ENCODE measurements at places on chromosomes 2 and 18.

DNA sequence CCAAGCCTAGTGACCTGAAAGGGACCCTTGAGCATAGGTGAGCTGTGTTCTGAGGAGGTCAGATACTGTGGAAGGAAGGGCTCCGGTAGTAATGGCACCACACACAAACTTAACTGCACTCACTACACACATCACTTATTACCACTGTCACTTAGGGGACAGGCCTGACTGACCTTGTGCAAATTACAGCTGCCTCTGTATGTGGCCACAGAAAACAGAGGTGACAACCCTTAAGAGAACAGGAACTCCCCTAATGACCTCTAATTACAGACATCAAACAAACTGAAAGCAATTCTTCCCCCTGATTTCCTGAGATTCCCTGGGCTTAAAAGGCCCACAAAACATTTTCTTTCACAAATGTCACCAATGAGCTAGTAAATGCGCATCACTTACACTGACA is 360.6 kb downstream of the RND3 start:
- no peak for DNase-seq

DNA sequence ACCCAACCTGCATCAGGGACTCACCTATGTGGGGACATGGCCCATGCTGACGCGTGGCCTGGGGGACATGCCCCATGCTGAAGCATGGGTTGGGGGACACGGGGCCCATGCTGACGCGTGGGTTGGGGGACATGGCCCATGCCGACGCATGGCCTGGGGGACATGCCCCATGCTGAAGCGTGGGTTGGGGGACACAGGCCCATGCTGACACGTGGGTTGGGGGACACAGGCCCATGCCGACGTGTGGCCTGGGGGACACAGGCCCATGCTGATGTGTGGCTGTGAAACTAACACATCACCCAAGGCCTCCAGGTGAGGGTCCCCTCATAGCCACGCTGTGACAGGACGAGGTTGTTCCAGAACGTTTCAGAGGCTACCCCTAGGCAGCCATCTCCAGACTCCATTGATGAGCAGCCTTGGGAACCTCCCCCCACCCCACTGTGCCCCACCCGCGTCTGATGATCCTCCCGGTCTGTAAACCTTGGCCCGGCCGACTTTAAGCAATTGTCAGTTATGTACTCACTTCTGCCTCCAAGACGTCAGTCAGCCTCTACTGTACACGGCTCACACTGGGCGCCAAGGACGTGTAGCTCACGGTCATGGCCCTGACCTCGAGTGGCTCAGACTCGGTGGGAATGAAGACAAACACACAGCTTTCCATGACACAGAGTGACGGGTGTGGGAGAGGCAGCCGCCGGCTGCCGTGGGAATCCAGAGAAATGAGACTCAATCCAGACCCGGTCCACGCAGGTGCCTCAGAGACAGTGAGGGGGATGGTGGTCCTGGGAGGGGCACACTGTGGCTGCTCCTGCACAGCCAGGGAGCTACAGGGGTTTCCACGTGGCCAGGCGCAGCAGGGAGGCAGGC is 50.2 kb upstream of the SLC66A3 start:
- DNase-seq: no peak

- DNase-seq: no peak
Observed at GRCh38 chr2:219918254-219918653, 290.8 kb downstream of the SLC4A3 start.

DNA sequence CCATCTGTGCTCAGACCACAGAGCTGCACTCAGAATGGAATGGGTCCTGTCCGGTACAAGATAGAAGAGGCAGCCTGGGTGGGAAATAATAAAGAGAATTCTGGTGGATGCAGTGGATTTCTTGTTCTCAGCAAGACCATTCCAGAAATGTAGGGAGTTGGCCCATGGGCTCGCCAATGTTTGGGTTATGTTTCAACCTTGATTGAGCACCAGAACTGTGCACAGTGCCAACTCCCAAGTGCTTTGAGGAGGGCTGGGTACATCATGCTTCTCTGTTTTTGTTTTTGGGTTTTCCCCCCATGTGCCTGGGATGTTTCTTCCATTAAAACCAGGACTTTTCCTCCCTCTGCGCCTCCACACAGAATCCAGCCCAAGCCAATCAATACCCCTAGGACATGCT is 304.1 kb downstream of the TNS1 start:
- no peak for DNase-seq

- no peak for DNase-seq
Observed at GRCh38 chr2:28510184-28510583, 14.3 kb downstream of the PLB1 start.

DNA sequence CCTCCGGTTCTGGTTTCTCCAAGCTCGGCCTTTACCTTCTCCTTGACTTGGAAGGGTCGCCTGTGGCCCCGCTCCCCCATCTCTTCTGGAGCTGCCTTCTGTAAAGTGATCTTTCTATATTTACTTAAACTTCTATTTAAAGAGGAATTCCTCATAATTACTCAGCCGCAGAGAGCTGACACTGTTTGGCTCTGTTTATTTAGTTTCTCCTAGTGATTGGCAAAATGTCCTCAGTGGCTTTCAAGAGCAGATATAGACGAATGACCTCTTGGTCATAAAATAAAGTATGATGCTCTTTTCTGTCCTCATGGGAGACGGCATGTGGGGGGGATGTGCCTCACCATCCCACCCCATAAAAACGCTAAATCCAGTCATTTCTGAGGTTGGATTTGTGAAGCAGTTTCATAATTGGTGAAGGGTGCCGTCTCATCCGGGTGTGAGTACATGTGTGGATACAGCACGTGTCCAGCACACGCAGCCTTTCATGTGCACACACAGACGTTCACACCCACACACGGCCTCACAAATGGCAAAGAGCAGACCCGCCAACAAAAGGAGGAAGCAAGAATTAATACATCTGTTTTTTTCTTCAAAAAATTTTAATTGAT is 43.4 kb upstream of the SMAD7 start:
- DNase-seq: no peak

DNA sequence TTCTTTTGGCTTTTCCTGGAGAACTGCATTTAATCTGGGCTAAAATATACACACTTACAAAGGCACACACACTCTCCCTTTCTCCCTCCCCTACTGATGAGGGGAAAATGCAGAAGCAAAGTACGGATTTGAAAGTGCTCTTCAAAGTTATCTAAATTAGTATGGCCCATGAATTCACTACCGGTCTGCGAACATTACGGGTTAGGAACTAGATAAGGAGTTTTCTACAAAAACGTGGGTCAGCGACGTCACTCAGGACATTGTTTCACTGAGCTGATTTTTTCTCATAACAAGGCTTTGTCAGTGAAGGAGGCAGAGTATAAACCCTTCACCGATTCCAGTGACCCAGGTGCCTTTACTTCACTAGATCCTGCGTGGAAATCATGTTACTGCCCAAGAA is 47.3 kb downstream of the COA5 start:
- no peak for DNase-seq

DNA sequence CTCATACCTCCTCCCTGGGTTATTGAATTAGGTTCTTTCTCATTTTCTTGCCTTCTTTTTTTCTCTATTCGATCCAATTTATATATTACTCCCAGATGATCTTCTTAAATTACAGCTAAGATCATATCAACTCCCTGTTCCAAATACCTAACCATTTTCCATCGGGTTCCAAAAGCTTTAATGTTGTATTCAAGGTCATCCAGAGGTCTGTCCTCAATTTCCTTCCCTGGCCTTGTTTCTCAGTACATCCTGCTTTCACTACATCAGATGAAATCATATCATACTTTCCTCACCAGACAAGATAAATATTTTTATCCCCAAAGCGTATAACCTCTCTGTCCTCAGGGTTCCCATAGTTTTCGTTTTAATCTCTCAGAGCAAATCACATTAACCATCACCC is 36.3 kb upstream of the GREB1L start:
- DNase-seq: no peak

DNA sequence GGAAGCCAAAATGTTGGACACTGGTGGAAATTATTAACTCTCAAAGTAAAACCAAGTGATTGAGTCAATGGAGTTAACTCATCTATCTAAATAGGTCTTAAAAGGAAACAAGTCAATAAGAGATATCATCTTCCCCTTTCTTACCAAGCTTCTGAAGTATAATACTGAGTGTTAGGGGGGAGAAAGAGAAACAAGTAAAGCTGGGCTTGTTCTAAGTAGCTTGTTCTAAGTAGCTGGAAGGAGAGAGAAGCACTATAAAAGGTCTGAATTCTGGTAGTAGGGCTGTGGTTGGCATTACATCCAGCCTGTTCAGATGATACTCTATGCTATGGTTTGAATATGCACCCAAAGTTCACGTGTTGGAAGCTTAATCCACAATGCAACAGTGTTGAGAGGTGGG is 26.8 kb downstream of the YES1 start:
- no peak for DNase-seq

DNA sequence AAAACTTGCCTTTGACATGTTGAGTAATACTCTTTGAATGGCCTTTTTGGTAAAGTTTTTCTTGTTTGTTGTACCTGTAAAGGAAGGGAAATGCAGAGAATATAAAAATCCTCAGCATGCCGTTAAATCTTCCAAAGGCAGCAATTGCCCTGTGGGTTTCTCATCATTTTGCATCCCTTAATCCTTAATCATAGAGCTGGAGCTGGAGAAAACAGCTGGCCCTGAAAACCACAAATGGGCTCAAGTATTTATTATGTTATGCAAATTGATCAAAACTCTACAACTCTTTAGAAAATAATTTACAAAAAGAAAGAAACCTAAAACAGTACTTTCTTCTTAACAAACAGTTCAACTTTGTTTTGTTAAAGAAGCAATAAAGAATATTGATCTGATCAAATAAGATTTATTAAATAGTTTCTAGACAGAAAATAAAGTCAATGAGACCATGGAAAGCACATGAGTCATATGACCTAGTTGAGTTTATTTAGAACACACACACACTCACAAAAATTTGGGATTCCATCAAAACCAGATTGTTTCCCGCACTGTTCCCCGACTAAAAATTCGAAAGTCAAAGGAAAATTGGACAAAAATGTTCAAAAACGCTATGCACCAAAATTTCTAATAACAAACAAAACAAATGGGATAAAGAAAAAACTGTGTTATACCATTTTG is 309.0 kb downstream of the GULP1 start:
- no peak for DNase-seq

DNA sequence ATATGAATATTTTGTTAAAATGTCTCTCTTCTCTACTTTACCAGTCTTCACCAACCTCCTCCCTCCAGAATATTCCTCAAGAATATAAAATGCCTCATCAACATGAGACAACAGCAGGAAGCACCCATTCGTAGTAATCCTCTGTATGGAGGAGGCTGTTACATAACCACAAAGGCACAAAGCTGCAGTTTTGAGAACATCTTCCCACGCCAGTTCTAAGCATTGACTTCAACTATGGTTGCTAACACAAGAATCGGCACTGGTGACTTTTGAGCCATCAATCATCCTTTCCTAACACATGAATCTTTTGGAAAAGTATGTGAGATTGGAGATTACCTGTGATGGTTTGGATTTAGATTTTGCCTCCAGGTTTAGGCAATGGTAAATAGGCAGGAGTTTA is 54.9 kb upstream of the CYP1B1 start:
- no peak for DNase-seq

GRCh38 chr2:229057976-229058553 is 213.0 kb downstream of the PID1 start:
- no peak for DNase-seq

GRCh38 chr18:55738483-55739114 is 150.6 kb upstream of the TCF4 start:
- no peak for DNase-seq

GRCh38 chr2:162887902-162888301 is 49.3 kb upstream of the KCNH7 start:
- no peak for DNase-seq

GRCh38 chr2:191646163-191646902 is 31.6 kb upstream of the NABP1 start:
- no peak for DNase-seq

DNA sequence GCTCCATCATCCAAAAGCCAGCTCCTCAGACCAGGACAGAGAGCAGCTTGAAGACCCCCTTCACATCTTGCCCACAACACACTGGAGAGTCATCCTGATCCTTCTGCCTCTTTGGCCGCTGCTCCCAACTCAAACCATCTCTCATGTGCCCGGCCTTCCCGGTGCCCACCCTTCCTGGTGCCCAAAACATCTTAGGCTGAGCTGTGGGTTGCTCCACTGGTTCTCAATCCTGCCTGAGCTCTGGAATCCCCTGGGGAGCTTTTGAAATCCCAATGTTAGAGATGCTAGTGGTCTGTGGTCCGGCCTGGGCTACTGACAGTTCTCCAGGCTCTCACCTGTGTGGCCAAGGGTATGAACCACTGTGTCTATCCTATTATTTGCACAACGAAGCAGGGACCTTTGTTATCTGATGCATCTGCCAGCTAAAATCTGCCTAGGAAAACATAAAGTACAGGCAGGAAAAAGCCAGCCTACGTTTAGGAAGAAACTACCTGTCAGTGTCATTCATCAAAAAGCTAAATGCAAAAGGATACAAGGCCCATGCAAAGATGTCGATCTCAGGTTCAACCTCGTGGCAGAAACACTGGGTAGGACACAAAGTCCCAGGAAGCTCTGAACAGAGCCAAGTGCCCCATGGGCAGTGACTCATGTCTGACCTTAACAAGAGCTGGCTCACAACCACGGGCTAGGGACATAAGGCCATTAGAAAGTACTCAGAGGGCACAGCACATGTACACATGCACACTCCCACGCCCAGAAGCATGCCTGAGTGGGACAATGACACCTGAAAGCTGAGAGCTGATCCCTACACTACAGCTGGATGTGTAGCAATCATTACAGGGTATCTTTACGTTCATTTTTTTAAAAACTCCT is 30.8 kb downstream of the TBC1D8 start:
- DNase-seq: peak; percentile 45
